Stimulated activated CD8-positive, alpha-beta memory T cell treated with anti-CD3 and anti-CD28 coated beads, Interleukin-2, amount 100 ng/mL, for 48 hours (primary cell): ENCODE measurements at places on chromosomes 6 and 20.

DNA sequence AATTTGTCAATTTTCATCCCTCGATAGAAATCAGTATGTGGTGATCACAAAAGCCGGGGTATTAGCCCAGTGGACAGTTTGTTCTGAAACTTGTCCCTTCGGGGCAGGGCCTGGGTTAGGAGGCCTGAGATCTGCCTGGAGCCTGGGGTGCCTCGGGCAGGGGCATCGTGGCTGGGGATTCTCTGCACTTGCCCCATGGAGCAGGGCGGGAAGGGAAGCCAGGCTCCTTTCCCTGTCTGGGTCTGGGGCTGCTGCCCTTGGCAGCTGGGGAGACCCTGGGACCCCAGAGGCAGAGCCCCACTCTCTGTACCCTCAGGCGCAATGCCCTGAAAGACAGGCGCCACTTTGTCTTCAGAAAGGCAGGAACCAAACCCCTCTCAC, 27.4 kb downstream of the NTSR1 start:
- no peak for DNase-seq

GRCh38 chr6:169035385-169036240, 218.0 kb downstream of the THBS2 start:
- no peak for DNase-seq

- DNase-seq: no peak
Measured at GRCh38 chr6:150705392-150705791, 105.7 kb downstream of the PLEKHG1 start.

GRCh38 chr6:112004201-112005012, 49.5 kb upstream of the CCN6 start:
- no peak for DNase-seq

GRCh38 chr6:113629256-113629655, 227.9 kb upstream of the MARCKS start:
- DNase-seq: no peak

DNA sequence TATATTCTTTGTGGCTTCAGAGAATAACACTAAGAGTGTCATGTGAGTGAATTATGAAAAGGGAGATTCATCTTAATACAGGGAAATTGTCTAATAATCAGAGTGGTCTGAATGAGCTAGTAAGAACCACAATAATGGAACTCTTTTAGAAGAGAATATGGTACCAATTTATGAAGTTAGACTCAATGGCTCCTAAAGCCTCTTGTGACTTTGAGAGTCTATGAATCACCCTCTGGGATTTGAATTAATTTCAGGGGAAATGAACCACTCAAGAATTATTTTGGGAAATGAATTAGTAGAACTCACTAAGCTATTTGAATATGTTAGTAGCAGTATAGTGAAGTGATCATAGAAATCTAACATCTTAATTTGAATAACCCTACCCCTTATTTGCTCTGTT, 14.3 kb downstream of the PCMT1 start:
- no peak for DNase-seq

DNA sequence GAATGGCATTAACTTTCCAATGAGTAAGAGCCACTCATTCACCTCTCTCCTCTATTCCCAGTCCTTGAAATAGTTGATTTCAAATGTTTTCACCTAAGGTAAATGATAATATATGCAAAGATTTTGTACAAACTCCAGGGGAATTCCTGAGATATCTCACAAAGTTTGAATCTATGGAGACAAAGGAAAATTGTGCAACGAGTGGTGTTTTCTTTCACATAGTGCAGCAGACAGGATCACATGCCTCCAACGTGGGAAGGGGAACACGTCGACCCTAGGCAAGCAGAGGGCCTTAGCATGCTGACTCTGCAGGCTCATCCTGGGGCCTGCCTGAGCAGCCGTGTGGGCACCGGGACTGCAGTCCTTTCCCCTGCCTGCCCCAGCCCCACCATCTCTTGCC, 195.6 kb upstream of the THBS2 start:
- DNase-seq: no peak

- DNase-seq: no peak
Measured at GRCh38 chr20:2820896-2821869, 5.0 kb downstream of the TMEM239 start.
